Urothelium cell line (cell line): ENCODE measurements at places on chromosomes 4 and X.

DNA sequence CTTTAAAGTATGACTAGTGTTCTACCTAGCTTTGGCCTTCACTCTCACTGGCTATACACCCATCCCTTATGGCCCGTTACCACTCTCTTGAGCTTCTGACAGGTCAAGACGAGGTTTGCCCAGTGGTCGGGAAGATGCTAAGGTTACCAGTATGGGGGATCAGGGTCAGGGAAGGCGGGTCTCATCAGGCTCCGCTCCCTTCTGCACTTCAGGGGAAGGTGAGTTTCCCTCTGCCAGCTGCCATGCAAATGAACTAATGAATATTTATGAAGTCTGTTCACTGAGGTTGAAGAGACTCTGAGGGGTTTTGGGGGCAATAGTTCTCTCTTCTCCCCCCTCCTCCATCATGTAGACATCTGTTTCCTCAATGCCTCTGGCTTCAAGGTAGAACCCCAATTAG, 6.6 kb downstream of the EFNB1 start:
- no peak for DNase-seq

- DNase-seq, result no peak
These were observed 45.3 kb downstream of the GPRASP3 start for GRCh38 chrX:102765809-102766208.

DNA sequence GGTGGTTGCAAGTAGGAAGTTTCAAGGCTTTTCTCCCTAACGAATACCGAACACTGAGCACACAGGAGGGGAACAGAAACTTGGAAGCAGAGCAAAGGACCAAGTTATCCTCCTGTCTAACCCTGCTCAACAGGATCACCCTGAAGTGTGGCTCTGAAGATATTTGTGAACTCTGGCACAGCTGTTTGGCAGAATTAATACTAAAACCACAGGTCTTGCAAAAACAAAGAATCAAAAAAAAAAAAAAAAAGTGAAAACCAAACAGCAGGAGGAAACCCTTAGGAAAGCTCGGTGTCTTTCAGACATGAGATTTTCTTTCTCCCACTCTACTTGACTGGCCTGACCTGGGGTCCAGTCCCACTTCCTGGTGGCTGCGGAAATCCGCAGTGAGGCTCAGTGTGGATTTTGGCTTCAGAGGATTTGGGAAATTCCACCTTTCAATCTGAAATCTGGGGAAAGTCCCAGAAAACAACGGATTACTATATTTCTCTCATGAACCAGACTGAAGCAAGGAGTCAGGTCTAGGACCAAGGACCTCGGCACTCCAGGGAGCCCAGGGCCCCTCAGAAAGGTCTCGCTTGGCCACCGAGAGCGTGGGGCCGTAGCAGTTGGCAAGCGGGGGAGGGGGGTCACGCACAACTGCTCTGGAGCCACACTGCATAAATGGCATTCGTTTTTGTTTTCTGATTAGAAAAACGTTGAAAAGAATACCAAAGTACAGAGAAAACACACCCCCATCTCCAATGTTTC, 867 bp downstream of the TIFA start:
- DNase-seq, result peak; percentile 26

GRCh38 chrX:17535229-17535628, 160.2 kb downstream of the NHS start:
- DNase-seq, result no peak

- DNase-seq, result peak; percentile 51
These were observed 180.3 kb upstream of the TENM3 start for GRCh38 chr4:182062936-182063335.

DNA sequence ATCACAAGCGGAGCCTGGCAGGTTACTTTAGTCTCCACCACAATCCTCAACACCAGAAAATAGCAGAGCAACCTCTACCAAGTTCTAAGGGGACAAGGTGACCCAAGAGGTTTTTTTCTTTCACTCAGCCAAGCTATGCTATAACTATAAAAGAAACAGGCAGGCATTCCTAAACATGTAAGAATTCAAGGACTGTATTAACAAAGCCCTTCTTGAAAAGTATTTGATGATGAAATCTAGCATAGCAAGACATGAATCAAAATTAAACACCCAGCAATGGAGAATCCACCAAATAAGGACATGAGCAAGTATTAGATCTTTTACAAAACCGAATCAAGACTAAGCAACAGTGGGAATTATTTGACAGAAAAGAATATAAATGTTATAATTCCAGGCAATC, 25.7 kb upstream of the C1QTNF7 start:
- DNase-seq, result no peak

GRCh38 chr4:122412547-122412946, 33.7 kb downstream of the ADAD1 start:
- DNase-seq, result no peak

- no peak for DNase-seq
These were observed 86.2 kb downstream of the ZIC3 start for GRCh38 chrX:137652086-137652485.

- no peak for DNase-seq
These were observed 292.5 kb downstream of the CAMK2D start for GRCh38 chr4:113469023-113469390.

- DNase-seq, result peak; percentile 16
These were observed 54.9 kb downstream of the PHOX2B start for GRCh38 chr4:41693629-41694028.

- no peak for DNase-seq
These were observed 15.5 kb downstream of the P2RY8 start for GRCh38 chrX:1521459-1521956.

DNA sequence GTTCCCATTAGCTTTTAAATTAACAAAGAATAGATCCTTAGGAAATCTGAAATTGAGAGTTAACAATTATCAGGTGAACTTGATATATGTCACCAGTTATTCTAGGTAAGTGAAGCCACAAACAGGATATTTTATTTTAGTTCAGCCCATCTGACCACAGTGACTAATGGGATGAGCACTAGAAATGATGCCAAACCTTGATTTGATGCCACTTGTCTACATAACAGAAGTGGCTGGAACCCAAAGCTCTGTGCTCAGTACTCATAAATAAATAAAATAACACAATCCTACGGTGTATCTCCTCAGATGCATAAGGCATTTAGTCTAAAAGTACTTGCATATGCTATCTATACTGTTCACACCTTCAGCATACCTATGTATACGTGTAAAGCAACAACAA, 12.2 kb downstream of the SLITRK4 start:
- no peak for DNase-seq

- no peak for DNase-seq
These were observed 15.6 kb downstream of the PDZD4 start for GRCh38 chrX:153814591-153815315.

GRCh38 chr4:147345662-147346061, 135.2 kb upstream of the EDNRA start:
- DNase-seq, result no peak

DNA sequence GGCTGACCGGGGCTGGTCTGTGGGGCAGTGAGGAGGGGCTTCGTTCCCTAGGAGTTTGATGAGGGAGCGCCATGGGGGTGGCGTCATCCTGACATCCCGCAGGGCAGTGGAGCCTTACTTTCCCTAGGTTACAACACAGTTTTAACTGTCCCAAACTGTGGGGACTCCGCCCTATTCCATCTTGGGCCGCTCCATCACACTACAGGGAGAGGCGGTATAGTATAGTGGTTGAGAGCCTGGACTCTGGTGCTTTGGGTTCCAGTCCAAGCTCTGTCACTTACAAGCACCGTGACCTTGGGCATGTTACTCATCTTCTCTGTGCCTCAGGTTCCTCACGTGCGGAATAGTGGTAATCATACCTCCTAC, 44.2 kb downstream of the ZNF185 start:
- no peak for DNase-seq

GRCh38 chrX:8663325-8663724, 68.6 kb downstream of the ANOS1 start:
- no peak for DNase-seq

- DNase-seq, result no peak
These were observed 6.4 kb upstream of the ANTXR2 start for GRCh38 chr4:80079255-80079923.

DNA sequence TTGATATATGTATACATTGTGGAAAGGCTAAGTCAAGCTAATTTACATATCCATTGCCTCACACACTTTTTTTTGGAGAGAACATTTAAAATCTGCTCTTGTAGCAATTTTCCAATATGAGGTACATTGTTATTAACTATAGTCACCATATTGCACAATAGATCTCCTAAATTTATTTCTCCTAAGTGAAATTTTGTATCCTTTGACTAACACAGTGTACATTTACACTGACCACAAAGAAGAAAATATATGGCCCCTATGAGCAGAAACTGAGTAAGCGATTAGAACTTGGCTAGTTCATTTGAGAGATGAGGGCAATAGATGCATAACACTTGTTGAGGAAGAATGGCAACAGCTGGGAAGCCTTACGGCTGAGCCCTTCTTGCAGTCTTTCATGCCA, 20.3 kb upstream of the GUCY1B1 start:
- DNase-seq, result no peak

DNA sequence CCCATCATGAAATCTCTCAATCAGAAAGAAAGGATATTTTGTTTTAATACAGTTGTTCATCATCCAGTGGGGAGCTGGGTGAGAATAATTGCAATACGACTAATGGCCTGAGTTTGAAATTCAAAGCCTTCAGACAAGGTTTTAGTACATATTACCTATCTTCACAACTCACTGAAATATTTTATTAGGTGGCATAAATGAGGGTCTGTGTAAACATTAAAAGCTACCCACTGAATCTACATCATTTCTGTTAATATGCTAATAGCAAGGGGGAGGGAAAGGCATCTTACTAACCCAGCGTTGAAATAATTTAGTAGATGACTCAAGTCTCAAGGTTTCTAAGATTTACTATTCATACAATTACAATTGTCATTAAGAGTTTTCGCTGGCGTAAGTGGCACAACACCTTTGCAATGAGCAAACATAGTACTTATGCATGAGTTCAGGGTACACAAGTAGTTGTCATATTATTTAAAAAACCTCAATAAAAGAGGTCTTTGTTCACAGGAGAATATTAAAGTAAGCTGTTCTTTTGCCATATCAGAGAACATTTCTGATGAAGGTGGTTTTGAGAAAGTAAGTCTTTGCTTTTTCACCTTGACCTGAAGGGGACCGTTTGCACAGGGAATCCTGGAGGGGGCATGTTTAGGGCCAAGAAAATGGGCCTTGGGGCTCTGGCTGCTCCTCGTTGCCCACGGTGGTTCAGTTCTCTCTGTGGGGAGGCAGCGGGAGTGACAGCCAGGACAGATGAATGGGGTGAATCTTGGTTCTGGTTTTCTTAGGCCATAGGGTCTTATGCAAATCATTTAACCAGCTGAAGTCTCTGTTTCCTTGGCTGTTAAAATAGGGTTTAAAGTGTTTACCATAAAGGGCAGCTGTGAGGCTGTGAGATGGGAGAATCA, 4.5 kb upstream of the RHOH start:
- DNase-seq, result no peak

DNA sequence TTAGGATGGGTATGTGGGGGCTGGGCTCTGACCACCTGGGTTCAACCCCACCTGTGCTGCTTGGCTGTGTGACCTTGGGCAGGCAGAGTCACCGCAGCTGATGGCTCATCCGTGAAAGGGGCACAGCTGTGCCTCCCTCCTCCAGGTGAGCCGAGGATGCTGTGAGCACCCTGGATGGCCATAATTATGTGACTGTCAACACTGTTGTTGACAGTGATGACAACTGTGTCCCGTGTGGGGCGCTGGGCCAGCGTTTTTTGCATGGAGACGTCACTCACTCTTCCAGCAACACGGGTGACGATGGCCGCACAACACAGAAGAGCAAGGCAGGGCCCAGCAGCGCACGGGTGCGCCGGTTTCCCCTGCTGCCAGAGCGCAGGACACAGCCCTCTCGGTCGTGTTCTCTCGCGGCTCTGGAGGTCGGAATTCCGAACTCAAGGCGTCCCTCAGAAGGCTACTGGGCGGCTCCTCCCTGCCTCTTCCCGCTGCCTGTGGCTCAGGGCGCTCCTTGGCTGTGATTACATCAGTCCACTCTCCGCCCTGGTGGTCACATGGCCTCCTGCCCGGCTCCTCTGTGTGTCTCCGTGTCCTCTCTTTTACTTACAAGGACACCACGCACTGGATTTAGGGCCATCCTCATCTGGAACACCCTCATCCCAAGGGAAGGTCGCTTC, 1.3 kb downstream of the SH3TC1 start:
- DNase-seq, result peak; percentile 43

- no peak for DNase-seq
These were observed 121.0 kb upstream of the TEX13D start for GRCh38 chrX:124211312-124211942.

- DNase-seq, result no peak
These were observed 97.4 kb upstream of the TRPC5OS start for GRCh38 chrX:111778591-111778990.
